ENCODE measurements at places on chromosomes 12 and 14. TPM values are rescaled to one million over a fixed set of nuclear protein-coding genes. Genes with fewer than 3 reads are reported as not detected.

- DNase-seq: no peak
These were observed 5.4 kb downstream of the RPS6KL1 start for GRCh38 chr14:74917646-74918081.

- DNase-seq: no peak
These were observed 1256.8 kb upstream of the FLRT2 start for GRCh38 chr14:84273181-84273580.

- DNase-seq: no peak
These were observed 15.8 kb downstream of the SEL1L start for GRCh38 chr14:81517798-81518398.

GRCh38 chr14:85115921-85116320, 414.0 kb upstream of the FLRT2 start:
- no peak for DNase-seq

DNA sequence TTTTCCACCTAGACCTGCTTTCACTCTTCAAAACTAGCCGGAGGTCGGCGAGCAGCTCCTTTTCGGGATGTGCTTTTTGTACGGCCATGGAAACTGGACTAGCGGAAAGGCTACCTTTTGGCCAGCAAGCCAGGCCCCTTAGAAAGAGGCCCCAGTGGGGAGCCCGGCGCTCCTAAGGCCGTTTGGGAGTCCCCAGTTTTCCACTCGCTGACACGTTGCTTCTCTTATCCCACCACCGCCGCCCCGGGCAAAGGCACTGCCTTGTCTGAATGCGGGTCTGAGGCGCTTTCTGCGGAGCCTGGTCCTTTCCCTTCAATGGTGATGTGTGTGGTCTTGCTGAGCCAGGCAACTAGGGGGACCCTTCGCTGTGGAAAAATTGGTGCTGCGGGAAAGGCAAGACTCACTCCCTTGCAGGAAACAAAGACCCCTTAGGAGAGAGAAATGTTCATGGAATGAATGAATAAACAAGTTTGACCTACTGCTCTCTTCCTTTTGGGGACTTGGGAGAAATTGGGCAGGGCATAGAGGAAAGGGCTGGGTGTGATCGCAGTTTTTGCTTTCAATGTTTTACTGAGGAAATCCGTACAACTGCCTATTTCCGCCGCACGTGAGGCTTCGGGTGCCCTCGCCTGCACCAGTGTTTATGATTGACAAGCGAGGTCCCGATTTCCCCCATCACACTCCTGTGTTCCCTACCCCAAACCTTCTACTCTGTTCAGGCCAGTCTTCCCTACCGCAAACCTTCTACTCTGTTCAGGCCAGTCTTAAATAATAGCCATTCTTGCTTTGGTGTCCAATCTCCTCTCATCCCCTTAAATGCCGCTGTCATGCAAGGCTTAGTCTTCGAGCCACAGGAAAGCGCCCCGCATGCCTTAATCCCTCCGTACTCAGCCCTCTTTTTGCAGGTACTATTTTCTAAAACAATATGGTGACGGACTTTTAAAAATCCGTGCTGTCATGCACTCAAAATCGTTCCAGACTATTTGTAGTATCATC, 1.0 kb upstream of the SLC38A2 start:
- DNase-seq: no peak

- no peak for DNase-seq
These were observed 147.9 kb upstream of the HIF1A start for GRCh38 chr14:61547186-61548069.

- no peak for DNase-seq
These were observed 11.6 kb downstream of the IAPP start for GRCh38 chr12:21384261-21384660.

GRCh38 chr12:92034858-92035401, 110.7 kb downstream of the BTG1 start:
- no peak for DNase-seq

GRCh38 chr14:20820063-20820904, 17.6 kb upstream of the RNASE1 start:
- no peak for DNase-seq

DDX23 gene
- total RNA-seq: 45.1 TPM

SERPINA12 gene
- total RNA-seq: not detected

INHBE gene
- not detected for total RNA-seq
